ENCODE measurements at places on chromosomes 6 and 20. TPM values are rescaled to one million over a fixed set of nuclear protein-coding genes. Genes with fewer than 3 reads are reported as not detected.
A peak's percentile ranks its signal among the peaks of the same experiment; 100 is the strongest.

ARMC12 gene
- total RNA-seq, result not detected

ZSCAN23 gene
- 2.1 TPM for total RNA-seq

BIRC7 gene
- 0.22 TPM for total RNA-seq

SOD2 gene
- total RNA-seq, result 1,058 TPM

SYCP2 gene
- 0.94 TPM for total RNA-seq

AMD1 gene
- total RNA-seq, result 67.0 TPM

TCP11 gene
- total RNA-seq, result not detected

FAXC gene
- not detected for total RNA-seq

BPI gene
- 0.11 TPM for total RNA-seq

DNA sequence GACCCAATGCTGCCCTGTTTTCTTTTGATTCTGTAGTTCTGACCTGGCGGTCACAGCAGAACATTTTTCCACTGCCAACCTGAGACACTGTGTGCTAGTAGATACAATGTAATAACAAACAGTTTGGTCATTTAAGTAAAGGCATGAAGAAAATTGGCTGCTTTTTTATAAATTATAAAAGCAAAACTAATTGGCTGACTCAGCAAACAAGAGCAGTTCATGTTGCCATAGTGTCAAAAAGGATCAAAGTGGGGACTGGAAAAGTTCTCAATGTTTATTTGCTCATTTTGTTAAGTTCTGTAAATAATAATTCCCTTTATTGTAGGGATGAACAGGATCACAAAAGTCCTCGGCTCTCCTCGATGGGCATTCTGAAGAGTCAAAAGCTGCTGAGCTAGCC, 599.5 kb downstream of the PKHD1 start:
- DNase-seq, result no peak

GRCh38 chr6:143125455-143125854, 64.8 kb downstream of the AIG1 start:
- no peak for DNase-seq

- DNase-seq, result no peak
Measured at GRCh38 chr6:154301839-154302752, 54.5 kb downstream of the IPCEF1 start.

DNA sequence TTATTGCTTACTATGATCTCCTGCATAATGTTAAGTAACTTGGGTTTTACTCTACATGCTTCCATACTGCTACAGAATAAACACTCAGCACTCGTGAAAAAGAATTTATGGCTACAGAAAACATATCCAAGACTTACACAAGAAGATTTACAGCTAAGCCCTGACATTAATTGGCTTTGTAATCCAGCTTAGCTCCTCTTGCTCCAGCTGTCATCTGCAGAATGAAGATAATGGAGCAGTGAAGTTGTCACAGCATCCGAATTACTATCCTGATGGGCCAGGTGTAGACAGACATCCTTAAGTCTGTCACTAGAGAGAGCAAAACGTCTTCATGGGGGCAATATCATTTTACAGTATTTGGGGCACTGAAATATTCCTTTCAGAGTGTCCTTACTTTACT, 155.3 kb downstream of the PRKN start:
- DNase-seq, result no peak

GRCh38 chr20:382291-383115, 1.9 kb downstream of the TRIB3 start:
- no peak for DNase-seq

GRCh38 chr20:23923891-23924435, 44.4 kb upstream of the CST5 start:
- DNase-seq, result no peak

DNA sequence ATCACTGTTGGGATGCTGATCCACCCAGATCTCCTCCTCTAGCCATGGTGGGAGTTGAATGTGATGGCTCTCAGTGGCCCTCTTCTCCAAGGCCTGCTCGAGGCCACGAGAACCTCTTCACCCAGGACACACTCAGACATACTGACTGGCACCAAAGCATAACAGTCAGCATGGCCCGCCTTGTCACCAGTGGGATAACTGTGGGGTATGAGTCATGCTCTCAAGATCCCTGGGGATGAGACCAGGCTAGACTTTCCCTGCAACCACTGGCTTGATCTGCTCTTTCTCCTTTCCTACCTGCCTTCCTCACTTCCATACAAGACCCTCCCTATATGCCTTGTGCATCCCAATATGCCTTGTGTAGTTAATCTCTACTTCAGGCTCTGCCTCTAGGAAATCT, 66.8 kb downstream of the RIN2 start:
- DNase-seq, result no peak

DNA sequence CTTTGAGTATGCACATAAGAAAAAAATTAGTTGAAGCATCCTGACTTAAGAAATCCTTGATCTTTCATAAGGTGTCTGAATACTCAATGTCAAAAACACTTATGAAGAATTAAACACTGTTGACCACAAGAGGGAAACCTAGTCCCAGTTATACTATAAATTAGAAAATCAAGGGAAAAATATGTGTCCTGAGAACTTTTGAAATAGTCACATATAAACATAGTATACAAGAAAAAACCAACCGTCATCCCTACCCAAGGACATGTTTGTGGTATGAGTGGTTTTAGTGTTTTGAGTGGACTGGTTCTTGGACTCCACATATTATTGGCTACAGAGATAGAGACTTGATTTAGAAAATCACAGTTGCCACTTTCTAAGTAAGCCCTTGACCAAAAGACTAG, 7.6 kb upstream of the HLA-DRA start:
- no peak for DNase-seq

GRCh38 chr6:136085370-136086115, 164.6 kb downstream of the MTFR2 start:
- no peak for DNase-seq

- no peak for DNase-seq
Measured at GRCh38 chr6:160238761-160239751, 19.6 kb downstream of the SLC22A2 start.

DNA sequence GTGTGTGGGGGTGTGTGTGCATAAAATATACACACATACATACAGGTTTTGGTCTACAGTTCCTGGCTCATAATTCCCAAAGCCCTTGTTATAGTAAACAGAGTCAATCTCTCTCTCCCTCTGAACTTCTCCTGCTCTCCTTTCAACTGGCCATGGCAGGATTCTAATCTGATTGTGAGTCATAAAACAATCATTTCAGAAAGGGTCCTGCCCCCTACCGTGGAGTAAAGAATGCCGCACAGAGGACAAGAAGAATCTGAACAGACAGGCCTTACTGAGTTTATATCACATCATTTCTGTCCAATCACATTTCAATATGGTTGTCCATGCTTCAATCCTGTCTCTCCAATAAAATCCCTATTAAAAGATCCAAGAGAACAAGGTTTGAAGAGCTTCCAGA, 416.9 kb downstream of the FRK start:
- no peak for DNase-seq

GRCh38 chr6:36599791-36600209, 5.6 kb downstream of the SRSF3 start:
- peak; percentile 67 for DNase-seq

- no peak for DNase-seq
Measured at GRCh38 chr6:131685266-131685780, 15.9 kb downstream of the OR2A4 start.

- DNase-seq, result no peak
Measured at GRCh38 chr6:84344005-84344404, 116.6 kb upstream of the CEP162 start.

- no peak for DNase-seq
Measured at GRCh38 chr6:7846966-7847818, 63.4 kb downstream of the TXNDC5 start.

DNA sequence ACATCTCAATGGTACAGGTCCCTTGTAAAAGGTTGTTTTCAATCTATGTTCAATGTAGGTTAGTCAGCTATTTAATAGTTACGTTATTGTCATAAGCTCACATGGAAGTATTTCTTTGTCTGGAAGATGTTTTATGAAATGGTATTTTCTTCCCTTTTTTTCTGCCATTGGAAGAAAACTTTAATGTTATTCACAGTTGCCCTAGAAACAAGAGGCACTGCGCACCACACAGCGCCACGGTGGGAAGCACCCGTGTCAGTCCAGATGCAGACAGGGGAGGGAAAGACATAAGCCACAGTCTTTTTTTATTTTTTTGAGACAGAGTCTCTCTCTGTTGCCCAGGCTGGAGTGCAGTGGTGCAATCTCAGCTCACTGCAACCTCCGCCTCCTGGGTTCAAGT, 82.1 kb downstream of the GCNT2 start:
- peak; percentile 47 for DNase-seq

DNA sequence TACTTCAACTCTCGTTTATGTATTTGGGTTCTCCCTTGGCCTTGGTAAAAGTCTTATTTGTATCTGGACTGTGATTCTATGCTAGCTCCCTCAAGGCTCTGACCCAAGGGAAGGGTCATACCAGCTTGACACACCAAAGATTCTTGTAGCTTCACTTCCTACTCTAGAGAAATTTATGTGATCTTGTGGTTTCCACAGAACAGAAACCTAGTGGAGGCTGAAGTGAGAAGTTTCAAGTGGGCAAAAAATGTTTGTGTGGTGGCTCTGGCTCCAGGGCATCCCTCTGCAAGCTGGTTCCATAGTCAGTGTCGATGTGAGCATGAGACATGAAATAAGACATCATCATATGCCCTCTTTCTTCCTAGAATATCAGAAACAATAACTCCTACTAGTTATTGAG, 48.1 kb upstream of the TNFRSF21 start:
- DNase-seq, result no peak

- peak; percentile 61 for DNase-seq
Measured at GRCh38 chr20:49712996-49713752, 504 bp downstream of the B4GALT5 start.

DNA sequence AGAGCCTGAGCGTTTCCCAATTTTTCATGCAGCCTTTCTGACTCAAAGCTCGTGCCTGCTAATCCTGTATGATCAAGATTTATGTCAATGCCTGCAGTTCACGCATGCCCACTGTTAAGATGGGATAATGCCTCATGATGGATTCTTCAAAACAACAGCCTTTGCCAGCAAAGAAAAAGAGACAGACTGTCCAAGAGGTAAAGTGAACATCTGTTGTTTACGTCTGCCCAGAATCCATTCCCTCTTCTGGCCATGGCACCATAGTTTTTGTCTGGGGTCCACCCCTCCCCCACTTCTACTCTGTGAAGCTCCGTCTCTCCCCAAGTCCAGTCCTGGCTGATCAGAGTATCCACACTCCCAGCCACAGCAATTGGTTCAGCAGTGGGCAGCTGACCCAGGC, 91.9 kb upstream of the EYA2 start:
- DNase-seq, result no peak

DNA sequence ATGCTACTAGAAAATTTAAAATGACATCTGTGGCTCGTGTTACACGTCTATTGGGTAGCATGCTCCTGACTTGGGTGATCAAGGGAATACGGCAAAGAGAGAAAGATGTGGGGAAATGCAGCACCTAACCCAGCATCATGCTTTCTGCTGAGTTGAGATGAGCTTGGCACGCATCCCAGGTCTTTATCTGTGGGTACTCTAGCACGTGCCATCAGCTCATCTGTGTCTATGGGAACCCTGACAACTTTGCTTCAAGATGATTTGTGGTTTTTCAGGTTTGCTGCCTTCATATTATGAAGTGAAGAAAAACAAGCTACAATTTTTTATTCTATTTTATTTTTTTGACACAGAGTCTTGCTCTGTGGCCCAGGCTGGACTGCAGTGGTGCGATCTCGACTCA, 21.0 kb downstream of the RNASET2 start:
- DNase-seq, result no peak

- DNase-seq, result no peak
Measured at GRCh38 chr6:14732844-14733757, 512.8 kb upstream of the JARID2 start.

GRCh38 chr20:53712212-53712977, 118.8 kb upstream of the ZNF217 start:
- DNase-seq, result no peak

GRCh38 chr6:17349427-17349826, 44.0 kb upstream of the CAP2 start:
- DNase-seq, result no peak

GRCh38 chr20:57712851-57713504, 3.2 kb upstream of the PMEPA1 start:
- DNase-seq, result no peak

DNA sequence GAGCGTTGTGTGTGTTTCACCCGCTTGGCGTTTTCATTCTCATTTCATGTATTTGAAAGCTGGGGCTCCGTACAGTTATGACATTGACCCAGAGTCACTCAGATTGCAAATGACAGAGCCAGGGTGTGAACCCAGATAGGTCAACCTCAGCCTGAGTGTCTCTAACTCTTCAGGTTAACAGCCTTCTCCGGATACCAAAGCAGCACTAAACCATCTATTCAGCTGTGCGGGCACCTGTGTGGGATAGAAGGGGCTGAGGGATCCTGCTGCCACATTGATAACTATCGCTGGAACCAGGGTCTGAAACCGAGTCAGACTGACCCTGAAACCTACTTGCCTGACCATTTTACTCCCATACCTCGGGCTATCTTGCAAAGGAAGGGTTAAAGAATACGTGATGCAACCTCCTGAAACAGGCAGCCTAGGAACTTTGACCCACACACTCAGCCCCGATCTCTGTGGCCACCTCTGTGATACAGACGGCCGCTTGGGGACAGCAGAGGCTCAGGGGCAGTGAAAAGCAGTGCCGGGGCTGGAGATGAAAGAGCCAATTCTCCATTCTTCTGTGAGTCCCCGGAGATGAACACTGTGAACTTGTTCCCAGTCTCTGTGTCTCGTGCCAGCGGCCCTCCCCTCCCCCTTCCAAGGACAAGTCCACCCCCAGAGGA, 233.5 kb upstream of the QKI start:
- peak; percentile 88 for DNase-seq

GRCh38 chr6:160678230-160678629, 14.2 kb upstream of the LPA start:
- no peak for DNase-seq

DNA sequence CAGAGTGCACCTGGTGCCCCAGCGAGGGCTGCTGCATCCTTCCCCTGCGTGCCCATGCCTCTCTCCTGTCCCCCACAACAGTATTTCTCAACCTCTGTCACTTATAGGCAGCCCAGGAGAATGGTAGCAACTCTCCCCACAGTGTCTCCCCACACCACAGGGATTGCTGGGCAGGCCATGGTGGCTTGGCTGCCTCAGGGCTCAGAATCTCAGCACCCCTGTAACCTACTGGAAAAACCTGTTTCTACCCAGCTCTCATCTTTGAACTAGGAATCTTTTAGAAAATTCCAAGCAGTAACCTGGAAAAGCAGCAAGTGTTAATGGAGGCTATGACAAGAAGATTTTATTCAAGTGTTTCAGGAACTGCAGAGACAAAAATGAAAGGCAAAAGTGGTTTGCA, 38.0 kb downstream of the CD164 start:
- DNase-seq, result no peak

DNA sequence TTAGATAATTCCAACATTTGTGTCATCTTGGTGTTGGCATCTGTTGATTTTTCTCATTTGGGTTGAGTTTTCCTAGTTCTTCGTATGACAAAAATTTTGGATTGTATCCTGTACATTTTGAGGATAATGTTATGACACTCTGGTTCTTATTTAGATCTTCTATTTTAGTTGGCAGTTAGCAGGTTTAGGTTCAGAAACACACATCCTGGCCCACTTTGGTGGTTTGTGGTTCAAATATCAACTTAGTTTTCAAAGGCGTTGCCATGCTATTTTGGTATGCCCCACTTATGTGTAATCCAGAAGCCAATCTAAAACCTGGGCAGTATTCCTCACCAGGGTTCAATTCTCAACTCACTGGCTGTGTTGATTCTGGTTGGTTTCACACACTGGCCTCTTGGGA, 68.2 kb downstream of the NOX3 start:
- DNase-seq, result no peak
